Uterus (tissue), 4 donors: ENCODE measurements at places on chromosomes 7 and 10. TPM values are rescaled to one million over a fixed set of nuclear protein-coding genes. Genes with fewer than 3 reads are reported as not detected.

DNA sequence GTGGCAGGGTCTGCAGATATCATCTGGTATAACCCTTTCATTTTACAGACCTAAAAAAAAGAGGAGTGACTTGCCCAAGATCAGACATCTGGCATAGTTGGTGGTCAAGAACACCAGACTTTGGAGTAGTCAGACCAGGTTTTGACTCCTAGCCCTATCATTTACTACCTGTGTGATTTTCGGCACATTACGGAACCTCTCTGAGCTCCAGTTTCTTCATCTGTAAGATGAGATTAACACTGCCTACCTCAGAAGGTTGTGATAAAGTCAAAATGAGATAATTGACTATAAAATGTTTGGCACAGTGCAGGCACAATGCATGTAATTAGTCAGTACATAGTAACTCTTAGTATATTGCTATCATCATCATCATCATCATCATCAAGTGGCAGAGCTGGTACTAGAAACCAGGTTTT, 1.2 kb downstream of the STRIP2 start:
- no peaks in the 10 kb centered on the region for H3K27me3 ChIP-seq
- no peaks in the 10 kb centered on the region for H3K4me1 ChIP-seq
- no peak for DNase-seq
- no peak overlapping the region for H3K4me3 ChIP-seq

- H3K36me3 ChIP-seq: no peaks in the 10 kb centered on the region
- no peak for DNase-seq
- peaks cover 7% of the 10 kb centered on the region for H3K4me1 ChIP-seq
- no peak overlapping the region for H3K27ac ChIP-seq
- H3K4me3 ChIP-seq: no peak overlapping the region
- H3K27me3 ChIP-seq: no peaks in the 10 kb centered on the region
These were observed 37.8 kb downstream of the DPYSL4 start for GRCh38 chr10:132224343-132225072.

DNA sequence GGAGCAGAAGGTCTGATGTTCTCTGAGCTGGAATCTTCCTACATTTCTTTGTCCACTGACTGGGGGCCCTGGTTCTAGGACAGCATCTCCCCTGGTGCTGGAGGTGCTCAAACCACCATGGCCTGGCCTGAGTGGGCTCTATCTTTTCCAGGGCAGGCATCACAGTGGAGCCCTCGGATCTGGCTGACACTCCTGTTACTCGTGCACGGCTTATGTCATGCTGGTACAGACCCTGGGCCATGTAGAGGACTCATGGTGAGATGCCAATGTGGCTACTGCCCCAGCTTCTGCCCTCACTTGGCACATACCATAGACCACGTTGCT, 96.0 kb downstream of the HIPK2 start:
- DNase-seq: no peak
- no peak overlapping the region for H3K27ac ChIP-seq
- H3K4me1 ChIP-seq: no peaks in the 10 kb centered on the region
- no peaks in the 10 kb centered on the region for H3K36me3 ChIP-seq
- H3K27me3 ChIP-seq: no peaks in the 10 kb centered on the region

The GPR85 gene
- not detected for total RNA-seq

The GTF2IRD2 gene
- 14.3 TPM for total RNA-seq

The FBXO24 gene
- 2.9 TPM for total RNA-seq
